ENCODE measurements at places on chromosomes 4 and X.
A peak's percentile ranks its signal among the peaks of the same experiment; 100 is the strongest.

- DNase-seq = peak; percentile 50
Observed at GRCh38 chr4:40254608-40255392, 58.0 kb downstream of the RHOH start.

DNA sequence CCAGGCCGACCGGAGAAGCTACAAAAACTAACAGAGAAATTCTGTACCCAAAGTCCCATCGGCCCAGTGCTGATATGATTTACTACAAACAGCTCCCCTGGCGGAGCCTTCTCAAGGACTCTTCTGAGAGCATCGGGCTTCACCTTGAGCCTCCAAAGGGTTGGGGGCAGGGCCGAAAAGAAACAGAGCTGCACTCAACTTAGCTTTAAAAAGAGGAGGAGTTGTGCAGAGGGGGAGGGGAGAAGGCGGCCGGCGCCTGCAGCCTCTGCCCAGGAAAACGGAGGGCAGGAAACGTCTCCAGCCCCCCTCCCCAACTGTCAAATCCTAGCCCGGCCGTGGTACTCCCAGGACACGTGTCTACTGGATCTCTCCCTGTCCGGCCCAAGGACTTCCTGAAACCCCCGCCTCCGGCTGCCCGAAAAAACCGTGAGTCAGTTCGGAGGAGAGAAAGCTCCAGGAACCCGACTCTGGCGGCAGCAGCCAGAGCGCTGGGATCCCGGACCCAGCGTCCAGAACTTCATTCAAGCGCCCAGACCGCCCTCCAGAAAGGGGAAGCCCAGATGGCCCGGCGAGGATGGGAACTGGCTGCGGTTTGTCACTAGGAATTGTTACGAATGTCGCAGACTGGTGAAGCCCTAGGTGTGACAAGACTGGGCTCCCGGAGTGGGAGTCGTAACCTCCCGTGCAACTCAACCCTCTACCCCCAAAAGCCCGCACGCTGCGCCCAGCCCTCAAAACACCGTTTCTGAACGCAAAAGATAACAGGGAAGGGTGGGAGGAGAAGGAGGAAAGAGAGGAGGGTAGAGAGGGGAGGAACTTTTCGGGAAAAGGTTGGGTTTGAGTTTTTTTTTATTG is 973 bp downstream of the ADAMTS3 start:
- DNase-seq = no peak

DNA sequence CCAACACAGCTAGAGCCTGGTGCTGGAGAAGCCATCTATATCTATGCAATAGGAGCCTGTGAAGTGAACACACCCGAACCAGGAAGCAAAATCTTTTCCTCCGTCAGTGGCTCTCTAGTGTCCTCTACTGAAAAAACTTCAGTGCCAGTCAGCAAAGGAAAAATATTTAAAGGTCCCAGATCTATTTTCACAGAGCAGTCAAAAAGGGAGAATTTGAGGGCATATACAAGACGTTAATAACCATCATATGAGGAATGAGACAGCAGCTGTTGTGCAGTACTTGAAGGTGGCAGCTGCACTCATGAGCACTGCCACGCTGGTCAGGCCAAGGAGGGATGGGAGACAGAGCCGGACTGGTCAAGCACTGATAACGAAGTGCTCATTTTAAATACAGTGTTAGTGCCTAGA is 14.4 kb downstream of the MCUB start:
- DNase-seq = no peak

DNA sequence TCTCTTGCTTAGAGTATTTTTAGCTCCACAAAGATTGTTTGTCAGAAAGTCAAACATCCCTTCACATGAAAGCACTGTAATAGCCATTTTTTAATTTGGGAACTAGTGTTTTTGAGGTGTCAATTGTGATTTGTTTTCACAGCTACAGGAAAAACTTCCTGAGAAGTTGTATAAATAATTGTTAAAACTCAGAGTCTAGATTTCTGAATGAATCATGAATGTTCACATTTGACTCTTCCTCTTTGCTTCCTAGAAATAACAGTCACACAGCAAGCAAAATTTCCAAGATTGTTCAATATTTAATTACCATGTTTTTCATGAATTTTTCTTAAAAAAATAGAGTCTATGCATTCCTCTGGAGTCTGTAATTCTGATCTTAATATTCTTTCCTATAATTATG is 156.9 kb upstream of the SLC7A11 start:
- no peak for DNase-seq

GRCh38 chrX:12986164-12986779 is 11.4 kb downstream of the TMSB4X start:
- DNase-seq = no peak

- DNase-seq = no peak
Observed at GRCh38 chrX:13940671-13941070, 89.0 kb downstream of the GEMIN8 start.

GRCh38 chr4:25839687-25840086 is 23.1 kb downstream of the SEL1L3 start:
- DNase-seq = no peak

DNA sequence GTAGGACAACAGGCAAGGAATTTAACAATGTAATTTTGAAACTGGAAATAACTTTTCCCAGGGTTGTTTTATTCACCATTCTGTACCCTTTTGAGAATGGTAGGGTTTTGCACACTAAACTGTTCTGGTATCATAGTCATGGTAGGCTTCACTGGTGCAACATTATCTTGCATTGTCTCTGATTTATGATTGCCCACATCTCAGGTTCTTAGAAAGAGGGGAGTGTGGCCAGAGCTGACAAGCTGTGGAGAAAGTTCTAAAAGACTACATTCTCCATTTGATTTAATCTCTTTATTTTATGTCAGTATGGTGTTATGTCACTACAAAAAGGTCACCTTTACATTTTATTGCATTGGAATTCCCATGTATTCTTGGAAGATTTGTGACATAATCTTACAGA is 447.3 kb downstream of the GRIA2 start:
- DNase-seq = no peak

DNA sequence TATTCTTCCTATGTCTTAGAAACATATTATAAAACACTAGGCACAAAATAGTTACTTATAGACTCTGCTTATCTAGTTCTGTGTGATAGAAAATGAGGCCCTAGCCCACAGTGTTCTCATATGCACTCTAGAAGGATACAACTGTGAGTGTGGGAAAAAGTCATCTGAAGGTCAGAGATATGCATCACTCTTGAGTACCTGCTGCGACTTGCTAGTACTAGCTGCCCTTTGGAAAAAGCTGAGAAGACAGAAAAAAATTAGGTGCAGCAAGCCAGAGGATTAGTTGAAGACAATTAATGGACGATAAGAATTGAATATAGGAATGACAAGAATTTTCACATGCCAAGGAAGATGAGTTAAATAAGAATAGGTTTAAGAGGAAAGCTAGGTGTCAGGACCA is 61.3 kb downstream of the MTHFD2L start:
- DNase-seq = no peak

GRCh38 chr4:174012886-174013259 is 270.6 kb downstream of the FBXO8 start:
- DNase-seq = no peak

GRCh38 chr4:147678796-147679549 is 5.0 kb downstream of the PRMT9 start:
- no peak for DNase-seq

DNA sequence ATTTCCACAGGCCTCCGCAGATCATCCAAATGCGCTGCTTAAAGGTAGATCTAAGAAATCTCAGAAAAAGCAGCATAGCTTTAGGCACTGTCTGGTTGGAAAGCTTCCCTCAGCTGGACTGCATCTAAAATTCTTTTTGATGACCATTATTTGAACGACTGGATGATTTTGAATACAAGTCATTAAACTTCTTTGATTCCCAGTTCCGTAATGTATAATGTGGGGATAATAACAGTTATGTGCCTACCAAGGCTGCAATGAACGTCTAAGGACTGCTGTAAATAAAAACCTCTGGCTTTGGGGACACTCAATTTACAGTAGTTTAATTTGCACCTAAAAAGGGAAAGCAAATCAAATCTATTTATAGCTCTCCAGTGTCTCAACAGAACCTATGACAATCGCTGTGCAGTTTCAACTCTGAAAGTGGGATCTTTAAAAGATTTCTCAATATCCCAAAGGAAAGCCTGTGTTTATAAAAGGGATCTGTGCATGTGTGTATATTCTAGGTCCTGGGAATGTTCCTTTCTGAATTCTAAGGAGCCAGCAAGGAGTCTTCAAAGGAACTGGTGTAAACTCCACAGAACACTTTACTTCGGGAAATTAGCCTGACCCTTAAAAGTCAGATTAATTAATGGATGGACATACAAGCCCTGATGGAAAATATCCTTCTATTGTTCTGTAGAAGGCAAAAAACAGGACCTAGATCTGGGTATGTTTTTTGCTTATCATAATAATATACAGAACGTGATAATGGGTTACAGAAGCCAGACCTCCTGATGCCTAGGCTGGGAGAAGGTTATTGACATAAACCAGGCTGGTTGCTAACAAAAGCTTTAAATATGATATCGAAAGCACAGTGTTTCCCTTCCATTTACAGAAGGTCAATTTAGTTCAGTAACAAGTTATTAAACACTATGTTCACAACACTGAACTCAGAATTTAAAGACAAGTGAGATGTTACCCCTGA is 53.4 kb downstream of the AFAP1 start:
- DNase-seq = no peak

DNA sequence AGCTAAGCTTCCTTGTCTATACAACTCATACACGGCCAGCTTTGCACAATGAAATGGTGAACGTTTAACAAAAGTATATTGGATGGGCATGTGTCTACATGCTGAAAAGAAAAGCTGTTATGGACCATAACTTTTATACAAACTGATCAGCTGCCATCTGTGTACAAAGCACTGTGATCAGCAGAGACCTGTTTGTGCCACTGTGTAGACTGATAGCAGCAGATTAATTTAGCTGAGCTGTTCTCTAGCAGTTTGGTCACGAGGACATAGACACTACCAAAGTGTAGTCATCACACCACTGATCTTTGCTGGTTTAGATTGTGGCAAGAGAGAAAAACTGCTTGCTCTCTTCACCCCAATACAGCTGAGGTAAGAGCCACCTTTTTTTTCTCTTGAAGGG is 124.5 kb downstream of the RAPGEF2 start:
- no peak for DNase-seq

DNA sequence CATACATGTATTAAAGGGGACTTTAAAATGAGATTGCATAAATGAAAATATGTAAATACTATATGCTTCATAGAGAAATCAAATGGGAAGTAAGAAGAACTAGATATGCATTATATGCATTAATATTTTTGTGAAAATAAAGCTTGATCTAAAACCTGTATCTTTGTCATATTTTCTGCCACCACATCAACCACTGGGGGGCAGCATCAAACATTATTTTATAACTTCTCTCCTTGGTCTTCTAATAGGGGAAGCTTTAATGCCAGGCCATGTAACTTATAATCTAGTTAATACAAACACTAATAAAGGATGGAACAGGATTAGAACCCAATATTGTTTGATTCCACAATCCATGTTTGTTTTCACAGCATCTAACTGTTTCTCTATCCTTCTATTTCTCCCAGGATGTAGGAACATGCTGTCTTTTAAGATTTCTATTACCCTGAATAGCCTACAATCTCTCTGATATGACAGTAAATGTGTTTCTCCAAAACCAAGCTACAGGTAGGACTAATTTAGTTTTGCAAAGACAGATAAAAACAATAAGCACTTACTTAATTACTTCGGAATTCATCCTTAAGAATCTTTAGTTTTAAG is 10.0 kb downstream of the QRFPR start:
- DNase-seq = no peak

Data from SW 1271 (cell line).